GM03348 (cell line): ENCODE measurements at places on chromosomes 2 and 18.

DNA sequence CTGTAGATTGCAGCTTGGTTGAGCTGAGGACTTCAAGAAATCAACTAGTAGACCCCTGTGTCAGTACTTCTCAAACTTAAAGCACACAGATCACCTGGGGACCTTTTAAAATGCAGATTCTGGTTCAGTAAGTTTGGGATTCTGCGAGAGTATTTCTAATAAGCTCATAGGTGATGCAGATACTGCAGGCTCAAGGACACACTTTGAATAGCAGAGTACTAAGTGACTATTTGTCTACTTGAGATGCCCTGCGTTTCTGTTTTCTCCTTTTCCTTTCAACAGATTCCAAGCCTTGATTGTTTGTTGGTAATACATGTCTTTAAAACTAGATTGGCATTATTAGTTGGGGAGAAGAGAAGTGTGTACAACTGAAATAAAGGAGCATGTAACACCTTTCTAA, 6.7 kb downstream of the MIB1 start:
- DNase-seq, result no peak

DNA sequence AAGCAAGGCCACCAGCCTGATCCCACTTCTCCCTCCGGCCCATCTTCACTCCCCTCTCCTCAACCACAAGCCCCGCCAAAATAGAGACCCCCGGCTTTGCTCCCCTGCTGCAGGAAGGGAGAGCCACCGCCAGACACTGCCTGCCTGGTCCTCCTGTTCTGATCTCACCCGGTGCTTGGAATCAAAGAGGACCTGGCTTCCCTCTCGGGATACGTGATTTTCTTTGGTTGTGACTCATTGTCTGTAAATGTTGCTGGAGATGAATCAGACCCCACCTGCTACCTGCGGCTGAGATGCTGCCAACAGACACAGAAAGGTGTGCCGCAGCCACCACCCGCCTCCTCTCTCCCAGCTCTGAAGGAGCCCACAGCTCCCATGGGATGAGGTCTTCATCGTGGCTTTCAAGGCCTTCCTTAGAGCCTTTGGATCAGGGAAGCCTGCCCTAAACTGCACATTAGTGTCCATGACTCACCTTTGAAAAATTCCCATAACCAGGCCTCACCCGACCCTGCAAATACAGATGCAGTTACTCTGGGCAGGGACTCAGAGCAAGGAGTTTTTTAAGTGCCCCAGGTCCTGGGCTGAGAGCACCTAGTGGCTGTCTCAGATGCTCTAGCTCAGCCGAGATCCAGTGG, 79.4 kb upstream of the ZNF532 start:
- peak; percentile 83 for DNase-seq

DNA sequence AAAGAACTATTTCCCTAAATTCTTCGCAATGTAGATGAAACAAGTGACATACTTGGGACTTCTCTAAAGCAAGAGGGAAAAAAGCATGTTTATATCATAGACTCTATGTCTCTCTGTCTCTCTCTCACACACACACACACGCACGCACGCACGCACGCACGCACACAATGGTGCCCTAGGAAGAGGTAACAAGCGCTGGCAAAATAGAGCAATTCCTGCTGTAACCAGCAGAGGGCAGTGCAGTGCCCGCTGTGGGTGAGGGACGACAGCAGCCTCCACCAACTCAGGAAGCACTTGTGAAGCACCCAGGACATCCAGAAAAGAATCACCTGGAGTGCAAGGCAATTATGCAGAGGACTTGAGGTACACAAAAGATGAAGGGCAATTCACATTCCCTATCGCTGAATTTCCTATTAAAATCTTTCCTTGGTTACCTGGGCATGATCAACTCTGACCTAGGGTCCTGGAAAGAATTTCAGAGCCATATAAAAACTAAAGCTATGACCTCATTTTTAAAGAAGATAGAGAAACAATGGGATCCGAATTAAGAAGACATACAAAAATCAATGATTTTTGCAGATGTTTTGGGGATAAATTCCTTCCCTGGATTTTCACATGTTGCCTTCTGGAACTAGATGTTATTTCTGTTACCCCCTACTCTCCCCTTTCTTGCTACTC, 166.4 kb downstream of the PDE11A start:
- peak; percentile 62 for DNase-seq

- peak; percentile 93 for DNase-seq
Observed at GRCh38 chr2:112481050-112481527, 867 bp upstream of the TTL start.

DNA sequence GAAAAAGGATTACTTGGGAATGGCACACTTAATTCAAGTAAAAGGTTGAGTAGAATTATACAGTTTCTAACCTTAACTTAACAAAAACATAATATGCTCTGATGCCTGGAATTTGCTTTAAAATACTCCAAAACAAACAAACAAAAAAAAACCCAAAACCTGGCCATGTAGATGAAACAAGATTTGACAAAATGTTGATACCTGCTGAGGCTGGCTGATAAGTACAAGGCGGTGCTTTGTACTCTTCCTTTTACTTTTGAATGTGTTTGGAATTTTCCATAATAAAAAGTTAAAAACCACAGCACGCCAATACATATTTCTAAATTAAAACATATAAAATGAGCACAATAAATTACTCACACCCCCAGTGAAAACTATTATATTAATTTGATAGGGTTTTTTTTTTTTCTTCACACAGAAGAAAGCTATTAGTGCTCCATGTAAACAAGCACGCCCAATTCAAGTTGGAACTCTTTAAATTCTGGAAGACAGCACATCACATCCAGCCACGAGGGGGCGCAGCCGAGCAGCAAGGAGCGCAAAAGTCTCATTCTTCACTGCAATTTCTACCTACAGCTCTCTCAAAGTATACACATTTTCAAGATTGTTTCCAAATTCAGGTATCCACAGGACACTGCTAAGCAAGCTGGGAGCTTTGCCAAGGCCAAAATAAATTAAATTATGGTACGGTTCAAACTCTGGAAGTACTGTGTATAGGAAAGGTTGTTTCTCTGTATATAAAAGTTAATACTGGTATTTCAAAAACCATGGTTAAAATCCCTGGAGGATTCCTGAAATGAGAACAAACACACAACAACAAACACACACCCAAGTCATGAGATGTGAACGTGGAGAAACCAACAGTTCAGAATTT, 7.5 kb downstream of the SERTAD2 start:
- DNase-seq, result peak; percentile 64

GRCh38 chr18:11429876-11430275, 179.5 kb upstream of the SLC35G4 start:
- DNase-seq, result no peak

- no peak for DNase-seq
Observed at GRCh38 chr2:234955971-234956509, 4.2 kb downstream of the SH3BP4 start.
